ENCODE measurements at places on chromosomes 6 and 20. TPM values are rescaled to one million over a fixed set of nuclear protein-coding genes. Genes with fewer than 3 reads are reported as not detected.

Gene GABRR1
- not detected for total RNA-seq

Gene TPD52L1
- total RNA-seq = 5.1 TPM

Gene MATN4
- total RNA-seq = not detected

Gene RNF5
- 48.1 TPM for total RNA-seq

Gene MROH8
- 4.2 TPM for total RNA-seq

- no peak for DNase-seq
Observed at GRCh38 chr20:13420625-13421024, 199.6 kb downstream of the ISM1 start.

- DNase-seq = no peak
Observed at GRCh38 chr6:155604991-155605390, 149.4 kb upstream of the NOX3 start.

DNA sequence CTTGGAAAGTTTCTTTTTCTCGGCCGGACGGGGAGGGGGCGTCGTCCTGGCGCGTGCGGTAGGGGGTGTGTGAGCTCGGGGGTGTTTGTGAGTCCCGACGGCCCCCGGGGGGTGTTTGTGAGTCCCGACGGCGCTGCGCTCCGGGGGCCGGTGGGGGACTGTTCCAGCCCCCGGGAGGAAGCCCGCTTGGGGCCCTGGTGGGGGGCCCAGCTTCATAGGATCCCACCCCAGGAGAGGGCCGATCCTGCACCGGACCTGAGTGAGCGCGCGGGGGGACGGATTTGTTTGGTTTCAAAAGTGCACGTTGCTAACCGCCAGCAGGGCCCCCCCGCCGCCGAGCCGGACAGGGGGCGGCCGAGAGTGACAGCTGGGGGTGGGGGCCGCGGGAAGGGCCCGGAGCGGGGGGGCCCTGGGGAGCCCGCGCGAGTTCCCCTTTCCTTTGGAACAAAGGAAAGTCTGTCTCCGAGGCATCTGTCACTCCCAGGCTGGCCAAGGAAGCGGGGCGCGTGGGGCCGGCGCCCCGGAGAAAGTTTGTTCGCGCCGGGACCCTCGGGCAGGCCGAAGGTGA, 485 bp downstream of the TGIF2 start:
- DNase-seq = peak; percentile 33

- DNase-seq = no peak
Observed at GRCh38 chr20:61918548-61918947, 147.1 kb downstream of the TAF4 start.

DNA sequence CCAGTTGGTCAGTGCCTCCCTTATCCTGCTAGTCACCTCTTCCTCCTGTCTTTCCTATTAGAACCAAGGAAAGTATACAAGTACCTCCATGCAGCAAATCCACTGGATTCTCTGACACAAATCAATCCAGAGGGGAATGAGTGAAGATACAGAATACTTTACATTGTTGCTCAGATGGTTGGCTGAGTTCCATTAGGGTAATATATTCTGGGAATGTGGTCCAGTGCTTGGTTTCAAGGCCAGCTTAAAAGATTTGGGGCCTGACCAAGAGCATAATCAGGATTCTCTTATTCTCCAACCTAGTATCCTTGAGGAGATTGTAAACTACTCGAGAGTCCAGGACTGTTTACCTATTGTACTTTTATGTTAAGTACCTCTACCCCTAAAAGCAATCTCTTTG, 23.0 kb downstream of the CARMIL1 start:
- DNase-seq = no peak

GRCh38 chr20:60016406-60016805, 58.2 kb downstream of the CDH26 start:
- DNase-seq = no peak

GRCh38 chr6:105428342-105428957, 25.6 kb upstream of the PREP start:
- peak; percentile 88 for DNase-seq

- no peak for DNase-seq
Observed at GRCh38 chr6:168562576-168563151, 121.7 kb downstream of the SMOC2 start.

DNA sequence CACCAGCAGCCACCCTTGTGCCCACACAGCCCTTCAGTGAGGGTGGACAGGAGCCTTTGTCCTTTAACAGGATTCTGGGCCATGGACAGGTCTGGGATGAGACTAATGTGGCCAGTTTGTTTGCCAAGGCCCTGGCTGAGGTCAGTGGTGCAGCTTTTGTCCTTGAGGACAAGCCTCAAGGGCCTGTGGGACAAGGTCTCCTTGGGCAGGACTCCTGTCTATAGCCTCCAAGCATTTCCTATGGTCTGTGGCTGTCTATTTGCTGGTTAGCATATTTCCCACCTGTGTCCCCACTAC, 44.1 kb downstream of the SUN5 start:
- no peak for DNase-seq

DNA sequence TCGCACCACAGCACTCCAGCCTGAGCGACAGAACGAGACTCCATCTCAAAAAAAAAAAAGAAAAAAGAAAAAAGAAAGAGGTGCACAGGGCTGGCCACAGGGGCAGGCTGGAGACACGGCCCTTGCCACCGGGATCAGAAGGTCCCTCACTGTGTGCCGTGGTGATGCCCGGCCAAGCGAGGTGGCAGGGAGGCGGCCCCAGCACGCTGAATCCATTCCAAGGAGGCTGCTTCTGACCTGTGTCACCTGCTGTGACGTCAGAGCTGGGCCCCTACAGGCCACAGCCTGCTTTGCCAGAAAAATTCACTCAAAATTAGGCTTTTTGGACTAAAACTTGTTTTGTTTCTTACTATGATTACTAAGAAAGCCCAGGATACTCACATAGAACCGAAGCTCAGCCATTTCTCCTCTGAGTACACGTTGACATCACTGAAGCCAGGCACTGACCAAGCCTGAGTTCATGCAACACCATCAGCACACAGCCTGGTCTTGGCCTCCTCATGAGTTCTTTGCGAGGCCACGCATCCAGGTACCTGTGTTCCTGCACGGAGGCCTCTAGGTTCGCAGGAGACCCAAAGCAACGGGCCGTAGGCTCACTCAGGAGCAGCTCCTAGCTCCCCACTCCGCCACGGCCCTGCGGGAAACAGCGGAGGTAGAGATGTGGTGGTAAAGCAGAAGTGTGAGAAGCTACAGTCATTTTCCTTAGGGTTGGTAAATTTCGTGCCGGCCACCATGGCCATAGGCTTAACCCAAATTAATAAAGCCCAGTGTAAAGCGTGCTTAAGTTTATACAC, 67.8 kb downstream of the THBS2 start:
- DNase-seq = no peak

DNA sequence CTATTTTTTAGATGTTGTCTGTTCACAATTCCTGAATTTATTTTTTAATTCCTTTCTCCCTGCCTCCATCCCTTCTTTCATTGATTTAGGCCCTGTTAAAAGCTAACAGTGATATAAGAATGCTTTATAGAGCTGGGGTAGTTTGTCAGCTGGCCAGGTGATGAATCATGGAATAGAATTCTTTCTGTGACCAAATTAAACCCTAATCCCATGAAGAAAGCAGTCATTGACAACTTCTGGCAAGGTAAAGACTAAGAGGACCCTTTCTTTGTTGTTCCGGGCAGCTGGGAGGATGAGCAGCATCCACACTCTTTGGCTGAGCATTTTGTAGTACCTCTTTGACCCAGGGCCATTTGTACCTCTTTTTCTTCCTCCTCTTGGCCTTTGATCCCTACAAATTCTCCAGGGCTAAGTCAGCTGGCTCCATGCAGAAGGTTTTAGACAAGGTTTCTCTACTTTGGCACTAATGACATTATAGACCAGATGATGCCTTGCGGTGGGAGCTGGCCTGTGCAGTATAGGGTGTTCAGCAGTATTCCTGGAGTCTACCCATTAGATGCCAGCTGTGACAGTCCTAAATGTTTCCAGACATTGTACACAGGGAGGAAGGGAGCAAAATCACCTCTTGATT, 102.9 kb downstream of the SLX4IP start:
- DNase-seq = peak; percentile 55

DNA sequence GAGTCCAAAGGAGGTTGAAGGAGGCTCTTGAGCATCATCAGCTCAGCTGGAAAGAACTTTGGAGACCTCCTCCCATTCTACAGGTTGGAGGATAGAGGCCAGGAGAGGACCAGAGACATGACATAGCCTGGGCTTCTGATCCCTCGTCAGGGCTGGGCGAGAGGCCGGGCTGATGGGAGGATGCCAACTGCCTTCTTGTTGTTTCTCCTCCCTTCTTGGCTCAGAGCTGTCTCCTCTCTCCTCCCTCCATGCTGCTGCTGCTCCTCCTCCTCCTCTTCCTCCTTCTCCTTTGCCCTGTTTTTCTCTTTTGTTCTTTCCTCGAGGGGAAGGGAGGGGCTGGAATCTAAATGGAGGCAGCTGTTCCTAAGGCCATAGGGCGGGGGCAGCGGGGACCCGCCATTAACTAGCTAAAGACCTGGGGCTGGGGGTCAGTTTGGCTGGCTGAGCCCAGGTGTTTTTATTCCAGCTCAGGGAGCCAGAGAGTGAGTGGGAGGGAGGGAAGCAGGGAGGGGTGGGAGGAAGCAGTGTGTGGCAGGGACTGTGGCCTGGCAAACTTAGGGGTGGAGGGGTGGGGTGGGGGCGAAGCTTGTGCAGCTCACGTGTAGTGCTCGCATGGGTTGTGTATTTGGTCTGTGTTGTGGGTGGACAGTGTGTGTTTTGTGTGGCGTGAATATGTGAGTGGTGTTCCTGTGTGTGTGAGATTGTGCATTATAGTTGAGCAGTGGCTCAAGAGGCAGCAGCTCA, 84.8 kb downstream of the CD40 start:
- DNase-seq = peak; percentile 10

GRCh38 chr6:10316373-10316721, 98.5 kb downstream of the TFAP2A start:
- DNase-seq = peak; percentile 39

- no peak for DNase-seq
Observed at GRCh38 chr20:11813106-11813890, 104.4 kb upstream of the BTBD3 start.

- peak; percentile 46 for DNase-seq
Observed at GRCh38 chr6:45416700-45417099, 39.0 kb upstream of the SUPT3H start.

DNA sequence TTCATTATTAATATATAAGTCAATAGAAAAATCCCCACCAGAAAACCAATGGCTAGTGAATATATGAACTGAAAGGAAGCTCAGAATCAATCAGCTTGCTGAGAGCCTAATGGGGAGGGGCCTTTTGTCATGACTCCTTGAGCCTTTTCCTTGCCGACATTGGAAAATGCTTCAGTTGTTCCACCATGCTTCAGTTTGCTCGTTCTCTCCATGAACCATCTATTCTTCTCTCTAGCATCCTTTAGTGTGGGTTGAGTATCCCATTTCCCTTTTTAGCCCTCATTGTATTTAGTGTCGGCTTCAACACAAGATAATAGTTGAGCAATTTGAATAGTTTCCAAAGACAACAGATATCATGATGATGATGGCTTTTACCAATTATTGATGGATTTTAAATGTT, 139.9 kb downstream of the ADGRG6 start:
- no peak for DNase-seq

- no peak for DNase-seq
Observed at GRCh38 chr6:18264923-18265377, 620 bp upstream of the DEK start.

GRCh38 chr20:60868316-60868891, 383.7 kb upstream of the CDH4 start:
- no peak for DNase-seq

DNA sequence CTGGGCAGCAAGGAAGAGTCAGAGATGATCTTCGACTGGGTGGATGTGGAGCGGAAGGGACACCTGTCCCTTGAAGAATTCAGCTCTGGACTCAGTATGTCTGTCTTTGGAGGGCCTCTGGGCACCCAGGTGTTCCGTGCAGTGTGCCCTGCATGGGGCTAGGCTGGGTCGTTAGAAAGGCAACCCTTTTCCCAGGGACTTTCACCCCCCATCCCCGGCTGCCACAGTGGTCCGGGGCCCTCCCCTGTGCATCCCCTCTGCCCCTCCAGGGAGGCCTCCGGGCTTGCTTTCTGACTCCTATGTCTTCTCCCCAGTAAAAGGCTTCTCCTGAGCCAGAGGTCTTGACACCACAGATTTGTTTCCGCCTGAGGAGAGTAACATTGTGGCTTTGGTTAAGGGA, 16.2 kb downstream of the RAB44 start:
- DNase-seq = no peak

GRCh38 chr6:84074988-84075781, 41.6 kb downstream of the MRAP2 start:
- DNase-seq = peak; percentile 56

DNA sequence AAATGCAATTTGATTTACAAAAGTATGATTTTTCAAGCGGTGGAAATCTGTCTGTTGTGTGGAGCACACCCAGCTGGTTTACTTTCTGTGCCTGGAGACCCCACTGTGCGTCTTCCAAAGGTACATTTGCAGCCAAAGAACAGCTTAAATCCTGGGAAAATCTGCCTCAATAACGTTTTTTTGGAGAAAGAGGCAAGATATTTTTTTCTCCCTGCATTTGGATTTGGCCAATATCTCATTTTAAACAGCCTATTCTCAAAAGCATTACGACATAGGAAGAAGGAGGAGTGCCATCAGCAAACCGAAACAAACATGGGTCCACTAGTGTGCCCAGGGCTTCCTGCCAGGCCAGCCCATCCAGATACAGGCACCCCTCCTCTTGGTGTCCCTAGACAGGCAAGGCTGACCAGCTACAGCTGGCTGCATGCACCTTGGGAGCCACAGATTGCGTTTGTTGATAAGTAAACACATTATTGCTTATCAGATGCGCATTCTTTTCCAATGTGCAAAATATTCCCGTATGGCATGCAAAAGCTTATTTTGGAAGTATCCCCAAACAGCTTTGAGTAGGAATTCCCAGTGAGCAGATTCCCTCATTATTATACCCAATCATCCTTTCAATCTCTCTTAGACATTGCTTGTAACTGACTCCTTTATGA, 184.5 kb upstream of the MARCKS start:
- DNase-seq = peak; percentile 74

DNA sequence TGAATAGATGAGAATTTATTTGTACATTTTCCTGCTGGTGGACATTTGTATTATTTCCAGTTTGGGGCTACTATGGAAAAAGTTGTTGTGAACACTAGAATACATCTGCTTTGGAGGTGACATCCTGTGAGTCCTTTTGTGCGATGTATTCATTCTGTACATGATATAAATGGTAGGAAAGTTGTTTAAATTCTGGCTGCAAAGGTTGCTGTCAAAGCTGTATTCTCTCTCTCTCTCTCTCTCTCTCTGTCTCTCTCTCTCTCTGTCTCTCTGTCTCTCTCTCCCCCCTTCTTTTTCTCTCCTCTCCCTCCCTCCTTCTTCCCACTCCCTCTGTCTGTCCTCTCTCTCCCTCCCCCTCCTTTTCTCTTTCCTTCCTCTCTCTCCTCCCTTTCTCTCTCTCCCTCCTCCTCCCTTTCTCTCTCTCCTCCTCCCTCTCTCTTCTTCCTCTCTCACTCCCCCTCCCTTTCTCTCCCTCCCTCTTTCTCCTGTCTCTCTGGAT, 25.3 kb downstream of the SLC13A3 start:
- no peak for DNase-seq
